ENCODE measurements at places on chromosomes 6 and 20.

DNA sequence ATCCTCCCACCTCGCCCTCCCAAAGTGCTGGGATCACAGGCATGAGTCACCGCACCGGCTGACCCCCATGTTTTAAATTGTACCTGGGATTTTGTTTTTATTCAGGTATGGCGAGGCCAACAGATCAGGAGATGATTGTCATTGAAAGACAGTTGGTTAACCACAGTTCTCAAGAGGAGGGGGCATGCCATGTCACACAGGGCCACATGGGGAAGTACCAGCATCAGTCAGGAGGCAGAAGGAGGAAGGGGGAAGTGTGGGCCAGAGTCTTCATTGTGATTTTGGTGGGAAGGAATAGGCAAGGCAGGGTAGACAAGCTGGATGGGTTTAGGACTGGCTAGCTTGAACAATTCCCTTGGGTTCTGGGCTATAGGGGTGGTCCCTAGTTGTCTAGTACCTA, 9.9 kb upstream of the MMP9 start:
- no peaks in the 10 kb centered on the region for H3K27me3 ChIP-seq
- no peak overlapping the region for H3K27ac ChIP-seq
- H3K4me1 ChIP-seq = peaks cover 54% of the 10 kb centered on the region
- no peak overlapping the region for H3K4me3 ChIP-seq
- no peak for DNase-seq

DNA sequence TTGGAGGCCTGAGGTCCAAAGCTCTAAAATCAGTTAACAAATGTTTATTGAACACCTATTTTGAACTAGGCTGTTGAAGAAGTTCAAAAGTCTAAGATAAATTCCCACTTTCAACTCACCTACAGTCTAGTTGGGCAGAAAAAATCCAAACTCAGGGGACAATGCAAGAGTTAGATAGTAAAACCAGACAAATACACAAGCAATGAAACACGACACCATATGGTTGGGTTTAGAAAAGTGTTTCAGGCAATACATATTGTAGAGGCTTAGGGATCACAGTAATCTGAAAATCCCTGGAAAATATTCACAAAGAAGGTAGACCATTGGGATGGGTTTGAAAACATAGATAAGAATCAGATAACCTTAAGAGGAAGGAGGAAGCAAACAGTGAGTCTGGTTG, 1.3 kb upstream of the CARMIL1 start:
- no peaks in the 10 kb centered on the region for H3K27me3 ChIP-seq
- no peak for DNase-seq
- H3K4me3 ChIP-seq = no peak overlapping the region
- peaks cover 7% of the 10 kb centered on the region for H3K4me1 ChIP-seq
- H3K27ac ChIP-seq = no peak overlapping the region

DNA sequence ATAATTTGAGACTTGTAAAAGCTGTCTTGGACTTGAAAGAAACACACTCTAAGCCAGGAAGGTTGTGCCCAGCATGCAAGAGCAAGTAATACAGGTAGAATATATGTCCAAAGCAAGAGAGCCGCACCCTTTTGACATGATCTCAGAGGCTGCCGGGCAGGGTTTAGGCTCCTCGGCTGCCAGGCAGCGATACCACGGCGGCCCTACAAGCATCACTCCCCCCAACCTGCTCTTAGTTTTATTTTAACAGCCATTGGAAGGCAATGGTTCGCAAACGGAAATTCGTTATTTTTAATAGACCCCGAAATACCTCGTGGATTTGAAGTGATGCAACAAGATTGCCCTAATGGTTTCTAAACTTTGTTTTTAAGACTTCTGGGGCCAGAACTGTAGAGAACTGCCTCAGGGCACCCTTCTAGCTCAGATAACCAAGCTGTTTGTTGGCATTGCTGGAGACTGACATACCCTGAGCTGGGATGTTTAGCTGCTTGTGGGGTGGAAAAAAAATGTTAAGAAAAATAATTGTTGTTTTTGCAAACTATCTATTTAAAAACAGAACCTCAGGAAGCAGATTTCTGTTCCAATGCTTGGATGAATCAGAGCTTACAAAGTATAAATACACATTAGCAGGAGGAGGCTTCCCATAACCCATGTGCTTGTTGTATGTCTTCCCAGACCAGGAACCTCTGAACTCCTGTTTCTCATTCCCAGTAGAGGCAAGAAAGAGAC, 39.0 kb downstream of the JAG1 start:
- H3K27me3 ChIP-seq = no peaks in the 10 kb centered on the region
- H3K36me3 ChIP-seq = no peaks in the 10 kb centered on the region

GRCh38 chr6:46014046-46014445, 1.6 kb downstream of the CLIC5 start:
- H3K27me3 ChIP-seq = no peaks in the 10 kb centered on the region
- no peak for DNase-seq
- peak overlapping the region; percentile 62 for H3K4me3 ChIP-seq

GRCh38 chr6:115594891-115595290, 465.8 kb downstream of the FRK start:
- no peak for DNase-seq
- H3K4me3 ChIP-seq = no peak overlapping the region
- no peaks in the 10 kb centered on the region for H3K27me3 ChIP-seq
- H3K4me1 ChIP-seq = no peaks in the 10 kb centered on the region
- H3K27ac ChIP-seq = no peak overlapping the region
- no peaks in the 10 kb centered on the region for H3K36me3 ChIP-seq

DNA sequence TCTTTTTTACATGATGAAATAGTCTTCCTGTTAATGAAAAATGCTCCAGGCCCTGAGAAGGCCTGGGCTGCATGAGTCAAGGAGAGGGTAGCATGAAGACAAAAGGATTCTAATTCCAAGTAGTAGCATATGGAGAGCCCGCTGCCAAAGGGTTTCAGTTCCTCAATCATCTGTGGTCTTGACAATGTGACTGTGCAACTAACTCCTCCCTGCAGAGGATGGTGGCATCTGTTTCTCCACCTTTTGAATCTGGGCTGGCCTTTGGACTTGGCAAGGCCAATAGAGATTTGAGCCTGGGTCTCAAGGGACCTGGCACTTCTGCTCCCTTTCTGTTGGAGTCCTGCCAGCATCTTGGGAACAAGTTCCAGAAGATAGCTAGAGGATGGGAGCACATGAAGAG, 35.1 kb upstream of the ANKEF1 start:
- no peak overlapping the region for H3K4me3 ChIP-seq
- H3K27me3 ChIP-seq = peaks cover 4% of the 10 kb centered on the region
- no peaks in the 10 kb centered on the region for H3K36me3 ChIP-seq
- no peaks in the 10 kb centered on the region for H3K4me1 ChIP-seq

- no peak overlapping the region for H3K27ac ChIP-seq
- peak; percentile 19 for DNase-seq
- H3K36me3 ChIP-seq = no peaks in the 10 kb centered on the region
- peaks cover 15% of the 10 kb centered on the region for H3K4me1 ChIP-seq
- no peak overlapping the region for H3K4me3 ChIP-seq
- no peaks in the 10 kb centered on the region for H3K27me3 ChIP-seq
These were observed 8.8 kb upstream of the HMGA1 start for GRCh38 chr6:34227761-34228421.

- H3K4me3 ChIP-seq = no peak overlapping the region
- DNase-seq = no peak
- H3K27ac ChIP-seq = no peak overlapping the region
- H3K4me1 ChIP-seq = no peaks in the 10 kb centered on the region
- H3K27me3 ChIP-seq = no peaks in the 10 kb centered on the region
- no peaks in the 10 kb centered on the region for H3K36me3 ChIP-seq
These were observed 15.1 kb downstream of the ADGRB3 start for GRCh38 chr6:68650142-68650541.

DNA sequence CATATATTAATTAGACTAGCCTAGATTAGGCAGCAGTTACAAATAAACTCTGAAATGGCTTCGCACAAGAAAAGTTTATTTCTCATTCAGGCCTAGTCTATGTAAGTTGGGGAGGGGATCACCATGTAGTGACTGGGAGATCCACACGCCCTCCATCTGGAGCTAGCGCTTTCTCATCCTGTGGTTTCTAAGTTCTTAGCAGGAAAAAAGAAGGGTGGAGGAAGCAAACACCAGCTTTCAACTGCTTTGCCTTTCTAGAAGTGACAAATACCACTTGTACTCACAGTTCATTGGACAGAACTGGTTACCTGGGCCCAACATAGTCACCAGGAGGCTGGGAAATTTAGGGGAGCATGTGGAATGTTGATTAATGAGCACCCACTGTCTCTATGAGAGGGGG, 46.6 kb downstream of the NDUFAF5 start:
- H3K4me1 ChIP-seq = no peaks in the 10 kb centered on the region
- H3K4me3 ChIP-seq = no peak overlapping the region
- H3K27me3 ChIP-seq = no peaks in the 10 kb centered on the region
- no peaks in the 10 kb centered on the region for H3K36me3 ChIP-seq

DNA sequence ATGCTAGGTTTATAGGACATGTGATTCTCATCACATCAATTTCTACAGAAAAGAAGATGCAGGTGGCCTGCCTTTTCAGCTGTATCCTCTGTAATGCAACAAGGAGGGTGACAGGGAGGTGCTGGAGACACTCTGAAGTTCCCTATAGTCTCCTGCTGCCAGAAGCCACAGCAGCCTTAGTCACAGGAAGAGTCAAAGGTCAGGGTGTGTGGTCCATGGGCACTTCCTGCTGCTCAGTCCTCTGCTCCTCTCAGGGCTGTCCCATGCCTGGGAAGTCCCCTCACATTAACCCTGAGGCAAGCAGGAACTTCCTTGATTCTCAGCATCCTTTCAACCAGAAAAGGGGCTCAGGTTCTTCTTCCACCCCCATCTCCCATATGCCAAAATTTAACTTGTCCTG, 144.8 kb upstream of the FOXA2 start:
- H3K27me3 ChIP-seq = no peaks in the 10 kb centered on the region
- DNase-seq = no peak
- H3K36me3 ChIP-seq = no peaks in the 10 kb centered on the region
- H3K27ac ChIP-seq = no peak overlapping the region
- no peaks in the 10 kb centered on the region for H3K4me1 ChIP-seq
- no peak overlapping the region for H3K4me3 ChIP-seq

GRCh38 chr6:26392932-26393636, 9.0 kb upstream of the BTN3A1 start:
- H3K4me3 ChIP-seq = no peak overlapping the region
- no peak for DNase-seq
- peaks cover 17% of the 10 kb centered on the region for H3K36me3 ChIP-seq
- H3K27ac ChIP-seq = no peak overlapping the region
- H3K4me1 ChIP-seq = no peaks in the 10 kb centered on the region

DNA sequence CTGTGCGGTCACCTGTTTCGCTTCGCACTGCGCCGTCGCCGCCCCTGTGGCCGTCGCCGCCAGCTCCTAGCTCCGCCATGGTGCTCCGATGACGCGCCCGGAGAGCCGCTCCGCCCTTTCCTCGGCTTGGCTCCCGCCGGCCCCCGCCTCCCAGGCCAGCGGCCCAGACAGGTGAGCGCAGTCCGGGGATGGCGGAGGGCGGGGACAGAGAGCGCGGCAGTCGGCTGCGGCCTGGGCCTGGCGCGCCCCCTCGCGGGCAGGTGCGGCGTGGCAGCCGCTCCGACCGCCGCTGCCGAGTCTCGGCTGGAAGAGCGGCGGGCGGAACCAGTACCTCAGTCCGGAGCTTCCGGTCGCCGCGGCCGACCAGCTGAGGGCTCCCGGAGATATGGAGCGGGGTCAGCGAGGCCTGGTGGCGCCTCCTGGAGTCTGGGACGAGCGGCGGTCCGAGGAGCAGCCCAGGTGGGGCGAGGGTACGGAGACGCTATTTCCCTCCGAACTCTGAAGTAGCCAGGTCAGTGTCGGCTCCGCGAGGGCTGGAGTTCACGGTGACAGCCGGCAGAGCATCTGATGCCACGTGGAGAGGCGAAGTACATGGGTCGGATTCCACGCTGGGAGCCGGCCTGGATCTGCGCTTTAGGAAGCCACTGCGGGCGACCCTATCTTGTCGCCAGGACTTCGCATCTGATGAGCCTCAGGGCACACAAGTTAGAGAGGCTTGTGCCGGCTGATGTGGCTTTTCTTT, at the start of gene MAP7:
Gene MAP7, minus strand, starts transcription at position 93 of the 742 bp plus-strand sequence. Its CDS starts 14 bp downstream, at position 79.
- no peaks in the 10 kb centered on the region for H3K36me3 ChIP-seq
- H3K27me3 ChIP-seq = peaks cover 23% of the 10 kb centered on the region
- no peak within 1 kb of the TSS for H3K27ac ChIP-seq
- H3K4me3 ChIP-seq = peak within 1 kb of the TSS; percentile 33
- DNase-seq = peak; percentile 68

DNA sequence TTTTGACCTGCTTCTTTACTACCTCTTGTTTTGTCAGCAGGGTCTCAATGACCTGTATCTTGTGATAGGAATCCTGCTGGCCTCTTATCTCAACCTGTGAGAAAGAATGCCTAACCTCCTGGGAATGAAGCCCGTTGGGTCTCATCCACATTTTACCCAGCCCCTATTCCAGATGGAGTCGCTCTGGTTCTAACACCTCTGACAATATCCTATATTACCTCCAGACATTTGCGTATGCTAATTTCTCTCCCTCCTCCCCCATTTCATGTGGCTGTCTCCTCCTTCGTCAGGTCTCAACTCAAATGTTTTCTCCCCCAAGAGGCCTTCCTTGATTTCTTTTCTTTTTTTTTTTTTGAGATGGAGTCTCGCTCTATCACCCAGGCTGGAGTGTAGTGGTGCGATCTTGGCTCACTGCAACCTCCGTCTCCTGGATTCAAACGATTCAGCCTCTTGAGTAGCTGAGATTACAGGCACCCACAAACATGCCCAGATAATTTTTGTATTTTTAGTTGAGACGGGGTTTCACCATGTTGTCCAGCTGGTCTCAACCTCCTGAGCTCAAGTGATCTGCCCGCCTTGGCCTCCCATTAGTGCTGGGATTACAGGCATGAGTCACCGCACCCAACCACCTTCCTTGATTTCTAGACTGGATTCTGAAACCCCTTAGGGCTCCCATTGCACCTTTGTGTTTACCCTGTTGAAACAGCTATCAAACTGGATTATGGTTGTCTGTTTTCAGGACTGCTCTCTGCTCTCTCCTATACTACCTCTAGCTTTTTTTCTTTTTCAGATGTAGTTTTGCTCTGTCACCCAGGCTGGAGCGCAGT, 49.5 kb upstream of the B4GALT5 start:
- H3K27ac ChIP-seq = no peak overlapping the region
- no peaks in the 10 kb centered on the region for H3K36me3 ChIP-seq
- no peak overlapping the region for H3K4me3 ChIP-seq
- H3K27me3 ChIP-seq = peaks cover 7% of the 10 kb centered on the region

GRCh38 chr6:3631186-3631585, 120.3 kb downstream of the PXDC1 start:
- H3K4me3 ChIP-seq = no peak overlapping the region
- H3K27me3 ChIP-seq = peaks cover 3% of the 10 kb centered on the region
- no peaks in the 10 kb centered on the region for H3K4me1 ChIP-seq
- H3K36me3 ChIP-seq = no peaks in the 10 kb centered on the region
- DNase-seq = no peak
- H3K27ac ChIP-seq = no peak overlapping the region

- no peaks in the 10 kb centered on the region for H3K4me1 ChIP-seq
- no peaks in the 10 kb centered on the region for H3K36me3 ChIP-seq
- H3K27me3 ChIP-seq = no peaks in the 10 kb centered on the region
- no peak for DNase-seq
- no peak overlapping the region for H3K4me3 ChIP-seq
- no peak overlapping the region for H3K27ac ChIP-seq
These were observed 423.2 kb upstream of the JARID2 start for GRCh38 chr6:14822679-14823078.

GRCh38 chr20:63027922-63028389, 21.2 kb upstream of the BHLHE23 start:
- no peaks in the 10 kb centered on the region for H3K36me3 ChIP-seq
- peaks cover 6% of the 10 kb centered on the region for H3K27me3 ChIP-seq
- peak; percentile 48 for DNase-seq
- no peak overlapping the region for H3K27ac ChIP-seq

GRCh38 chr6:89999154-89999553, 104.9 kb downstream of the GJA10 start:
- H3K4me3 ChIP-seq = no peak overlapping the region
- no peak overlapping the region for H3K27ac ChIP-seq
- no peak for DNase-seq
- H3K4me1 ChIP-seq = peaks cover 7% of the 10 kb centered on the region
- H3K27me3 ChIP-seq = no peaks in the 10 kb centered on the region

- no peak overlapping the region for H3K27ac ChIP-seq
- H3K36me3 ChIP-seq = no peaks in the 10 kb centered on the region
- no peak overlapping the region for H3K4me3 ChIP-seq
These were observed 14.9 kb downstream of the ADTRP start for GRCh38 chr6:11763460-11764249.

All from CD8-positive, alpha-beta memory T cell (primary cell).